Activated CD8-positive, alpha-beta memory T cell treated with anti-CD3 and anti-CD28 coated beads, Interleukin-2, amount 10 ng/mL, durations not matched to agents 7 days and 5 days (primary cell): ENCODE measurements at places on chromosomes 4 and X. TPM values are rescaled to one million over a fixed set of nuclear protein-coding genes. Genes with fewer than 3 reads are reported as not detected.

DNA sequence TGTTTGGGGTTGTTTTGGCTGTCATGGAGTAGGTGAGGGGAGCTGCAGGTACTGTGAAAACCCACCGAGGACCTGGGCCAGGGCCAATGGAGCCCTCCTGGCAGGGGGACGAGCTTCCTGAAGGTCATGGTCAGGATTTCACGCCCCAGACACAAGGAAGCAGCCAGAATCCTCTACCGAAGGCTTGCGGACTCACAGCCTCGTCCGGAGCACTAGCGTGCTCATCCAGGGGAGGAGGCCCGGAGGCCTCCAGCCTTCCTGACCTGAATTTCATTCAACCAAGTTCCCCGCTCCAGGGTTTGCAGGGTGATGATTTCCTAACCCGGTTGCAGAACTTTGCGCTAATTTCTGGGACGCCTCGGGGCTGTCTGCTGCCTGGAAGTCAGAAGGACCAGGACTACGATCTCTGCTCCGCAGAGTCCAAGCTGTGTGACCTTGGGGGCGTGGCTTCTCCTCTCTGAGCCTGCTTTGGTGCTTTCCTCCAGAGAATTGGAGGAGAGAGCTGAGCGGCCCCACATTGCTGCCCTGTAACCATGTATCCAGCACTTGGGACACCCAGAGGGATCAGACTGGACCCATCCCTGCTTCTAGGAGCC lies 56.2 kb upstream of the ADRA2C start:
- H3K36me3 ChIP-seq: no peaks in the 10 kb centered on the region
- DNase-seq: no peak
- H3K27me3 ChIP-seq: no peaks in the 10 kb centered on the region

Gene MAGEA11
- total RNA-seq: not detected

Gene NMU
- not detected for total RNA-seq

DNA sequence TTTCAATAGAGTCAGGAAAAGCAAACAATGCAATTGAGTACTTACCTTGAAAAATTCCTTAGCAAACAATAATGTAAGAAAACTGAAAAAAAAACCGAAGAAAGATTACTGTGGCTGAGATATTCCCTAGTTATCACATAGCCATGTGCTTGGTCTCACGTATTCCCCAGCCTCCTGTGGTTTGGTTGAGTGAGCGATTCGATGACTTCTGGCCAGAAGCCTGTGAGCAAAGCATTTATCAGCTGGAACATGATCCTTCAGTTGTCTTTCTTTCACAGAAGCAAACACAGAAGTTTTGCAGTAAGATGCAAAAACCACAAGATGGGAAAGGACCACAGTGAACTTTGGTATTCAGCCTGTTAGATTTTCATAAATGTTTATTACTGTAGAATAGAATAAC lies 1754.3 kb upstream of the AGA start:
- no peak overlapping the region for H3K27ac ChIP-seq
- H3K36me3 ChIP-seq: no peaks in the 10 kb centered on the region
- H3K4me1 ChIP-seq: no peaks in the 10 kb centered on the region
- no peak overlapping the region for H3K4me3 ChIP-seq
- H3K27me3 ChIP-seq: no peaks in the 10 kb centered on the region

GRCh38 chr4:147096667-147097604 lies 151.3 kb upstream of the TTC29 start:
- no peaks in the 10 kb centered on the region for H3K36me3 ChIP-seq
- DNase-seq: no peak
- H3K4me1 ChIP-seq: no peaks in the 10 kb centered on the region
- H3K27me3 ChIP-seq: peaks cover 21% of the 10 kb centered on the region
- no peak overlapping the region for H3K27ac ChIP-seq
- H3K4me3 ChIP-seq: no peak overlapping the region

Gene ENPEP
- total RNA-seq: 0.93 TPM

DNA sequence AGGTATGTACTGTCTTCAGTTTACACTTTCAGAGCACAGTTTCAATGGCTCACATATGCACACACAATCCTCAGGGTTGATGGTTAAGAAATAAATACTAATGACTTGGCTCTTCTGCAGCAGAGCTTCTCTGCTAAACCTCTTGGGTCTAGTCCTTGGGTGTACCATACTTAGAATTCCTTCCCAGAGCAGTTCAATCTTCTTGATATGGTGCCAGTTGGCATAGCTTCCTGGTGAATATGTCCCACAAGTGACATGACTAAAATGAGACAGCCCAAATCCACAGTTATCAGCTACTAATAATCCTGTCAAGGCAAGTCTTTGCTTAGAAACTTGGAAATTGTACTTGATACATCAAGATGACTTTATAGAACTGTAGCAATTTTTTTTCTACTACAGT lies 654.4 kb downstream of the IQCM start:
- no peaks in the 10 kb centered on the region for H3K27me3 ChIP-seq
- no peak for DNase-seq
- no peaks in the 10 kb centered on the region for H3K36me3 ChIP-seq
- H3K4me1 ChIP-seq: no peaks in the 10 kb centered on the region
- H3K4me3 ChIP-seq: no peak overlapping the region

Gene ASMTL
- 44.7 TPM for total RNA-seq

Gene GYG2
- total RNA-seq: not detected

Gene RNF4
- total RNA-seq: 108 TPM

DNA sequence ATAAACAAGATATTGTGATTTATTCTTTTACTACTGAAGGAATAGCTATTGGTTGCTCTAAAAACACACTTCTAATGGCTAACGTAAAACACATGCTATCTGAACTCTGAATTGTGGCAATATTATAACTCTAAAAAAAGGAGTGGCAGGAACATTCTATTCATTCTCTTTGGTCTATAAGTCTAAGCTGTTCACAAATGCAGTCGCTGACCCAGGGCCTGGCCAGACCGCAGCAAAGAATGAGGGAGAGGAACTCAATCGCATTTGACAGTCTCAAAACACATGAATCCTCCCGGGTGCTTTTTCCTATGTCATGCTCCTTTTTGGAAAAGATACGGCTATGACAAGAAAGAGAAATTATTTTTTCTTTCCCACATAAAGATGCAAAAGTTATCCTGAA lies 651.6 kb upstream of the PITX2 start:
- DNase-seq: no peak
- H3K27me3 ChIP-seq: no peaks in the 10 kb centered on the region
- H3K36me3 ChIP-seq: no peaks in the 10 kb centered on the region
- no peak overlapping the region for H3K4me3 ChIP-seq
- no peaks in the 10 kb centered on the region for H3K4me1 ChIP-seq

Gene SOD3
- not detected for total RNA-seq

Gene RNF212
- 3.2 TPM for total RNA-seq

DNA sequence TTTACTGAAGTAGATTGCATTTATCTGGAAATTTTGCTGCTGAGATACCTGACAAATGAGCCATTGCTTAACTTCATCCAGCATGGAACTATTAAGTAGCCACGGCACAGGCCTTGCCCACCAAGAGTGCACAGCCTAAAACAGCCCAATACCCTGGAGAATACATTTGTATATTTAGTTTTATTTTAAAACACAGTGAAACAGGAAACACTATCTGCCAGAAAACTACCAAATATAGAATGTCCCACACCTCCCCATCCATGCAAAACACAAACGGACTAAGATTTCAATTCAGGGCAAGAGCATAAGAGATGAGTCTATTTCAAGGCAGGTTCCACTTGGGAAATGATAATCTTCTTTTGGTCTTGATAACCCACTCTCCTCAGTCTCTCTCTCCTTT lies 57.1 kb downstream of the MAML3 start:
- no peaks in the 10 kb centered on the region for H3K27me3 ChIP-seq
- H3K36me3 ChIP-seq: peaks cover 16% of the 10 kb centered on the region
- no peak for DNase-seq

DNA sequence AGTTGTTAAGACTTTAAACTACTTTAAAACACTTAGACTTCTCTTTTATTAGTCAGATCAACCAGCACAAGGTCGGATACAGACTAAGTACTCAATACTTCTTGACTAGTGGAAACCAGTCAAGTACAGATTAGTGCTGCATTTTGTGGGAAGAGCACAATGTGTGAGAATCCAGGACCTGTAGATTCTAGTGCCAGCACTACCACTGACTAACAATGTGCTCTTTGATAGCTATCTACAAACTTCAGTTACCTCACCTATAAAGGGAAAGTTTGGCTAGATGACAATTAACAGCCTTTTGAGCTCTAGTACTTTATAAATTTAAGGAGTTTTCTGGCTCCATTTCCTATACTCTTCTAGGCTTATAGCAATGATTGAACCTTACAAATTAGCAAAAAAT lies 181.5 kb downstream of the SLC4A4 start:
- H3K36me3 ChIP-seq: no peaks in the 10 kb centered on the region
- no peaks in the 10 kb centered on the region for H3K4me1 ChIP-seq
- H3K27ac ChIP-seq: no peak overlapping the region
- H3K27me3 ChIP-seq: no peaks in the 10 kb centered on the region

Gene SSX1
- not detected for total RNA-seq

DNA sequence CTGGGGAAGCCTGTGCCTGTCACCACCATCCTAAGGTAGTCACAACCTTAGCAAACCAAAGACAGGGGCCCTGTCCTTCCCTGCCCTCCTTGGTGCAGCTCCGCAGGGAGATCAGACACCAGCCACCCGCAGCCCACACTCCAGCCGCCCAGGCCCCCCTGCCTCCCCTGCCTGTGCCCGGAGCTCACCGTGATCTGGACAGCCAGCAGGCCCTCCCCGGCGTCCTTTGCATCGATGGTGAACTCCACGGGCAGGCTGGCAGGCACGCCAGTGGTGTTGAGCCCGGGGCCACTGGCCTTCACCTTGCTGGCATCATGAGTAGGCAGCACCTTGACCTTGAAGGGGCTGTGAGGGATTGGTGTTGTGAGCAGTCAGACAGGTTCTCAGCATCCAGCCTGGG lies 16.4 kb downstream of the FLNA start:
- peaks cover 58% of the 10 kb centered on the region for H3K4me1 ChIP-seq
- no peak overlapping the region for H3K4me3 ChIP-seq
- H3K36me3 ChIP-seq: peaks cover 29% of the 10 kb centered on the region
- no peaks in the 10 kb centered on the region for H3K27me3 ChIP-seq

Gene ADGRG4
- not detected for total RNA-seq

Gene SOWAHB
- total RNA-seq: not detected

Gene BTK
- 0.14 TPM for total RNA-seq

GRCh38 chr4:37946503-37947179 lies 13.6 kb upstream of the PTTG2 start:
- no peak overlapping the region for H3K4me3 ChIP-seq
- no peak overlapping the region for H3K27ac ChIP-seq
- peaks cover 31% of the 10 kb centered on the region for H3K36me3 ChIP-seq
- no peaks in the 10 kb centered on the region for H3K27me3 ChIP-seq
- peaks cover 15% of the 10 kb centered on the region for H3K4me1 ChIP-seq

Gene CXorf49
- total RNA-seq: not detected

DNA sequence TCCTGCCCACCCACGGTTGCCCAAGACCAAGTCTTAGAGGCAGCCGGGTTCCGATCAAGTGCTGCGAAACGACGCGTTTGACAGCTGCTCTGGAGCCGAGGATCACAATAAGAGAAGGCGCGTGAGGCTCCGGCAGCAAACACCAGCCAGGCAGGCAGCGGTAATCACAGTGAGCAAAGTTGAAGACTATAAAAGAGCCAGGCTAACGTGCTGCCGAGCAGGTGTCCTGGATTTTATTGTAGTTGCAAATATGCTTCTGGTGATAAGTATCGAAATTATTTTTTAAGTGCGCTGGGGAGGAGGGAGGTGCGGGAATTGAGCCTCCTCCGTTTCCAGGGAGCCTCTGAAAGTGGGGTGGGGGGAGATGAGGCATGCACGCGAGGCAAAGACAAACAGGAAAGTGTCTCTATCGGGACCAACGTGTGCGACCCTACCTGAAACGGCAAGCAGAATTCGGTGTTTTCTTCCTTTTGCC lies 590 bp downstream of the GABRA2 start:
- H3K36me3 ChIP-seq: peaks cover 3% of the 10 kb centered on the region
- peaks cover 3% of the 10 kb centered on the region for H3K4me1 ChIP-seq
- H3K27me3 ChIP-seq: peaks cover 30% of the 10 kb centered on the region

DNA sequence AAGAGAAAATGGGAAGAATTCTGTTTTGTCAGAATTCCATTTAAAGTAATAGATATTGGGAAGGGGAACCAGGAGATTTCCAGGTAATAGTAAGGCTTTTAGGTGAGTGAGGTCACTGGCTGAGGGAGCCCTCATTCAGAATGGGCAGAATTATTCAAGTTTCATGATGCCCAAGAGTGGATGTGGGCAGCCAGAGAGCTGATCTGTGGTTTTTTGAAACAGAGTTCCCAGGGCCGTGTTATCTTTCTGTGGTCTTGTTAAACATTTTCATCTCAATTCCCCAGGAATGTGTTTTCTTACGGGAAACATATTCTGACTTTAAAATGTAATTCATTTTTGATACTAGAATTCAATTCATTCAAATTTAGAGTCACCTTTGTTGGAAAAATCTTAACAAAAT lies 182.0 kb upstream of the AADAT start:
- no peak overlapping the region for H3K4me3 ChIP-seq
- no peaks in the 10 kb centered on the region for H3K36me3 ChIP-seq
- no peaks in the 10 kb centered on the region for H3K4me1 ChIP-seq
- no peak for DNase-seq
- no peaks in the 10 kb centered on the region for H3K27me3 ChIP-seq

Gene KIF4A
- total RNA-seq: 41.0 TPM

- no peaks in the 10 kb centered on the region for H3K27me3 ChIP-seq
- H3K36me3 ChIP-seq: no peaks in the 10 kb centered on the region
- DNase-seq: no peak
- no peaks in the 10 kb centered on the region for H3K4me1 ChIP-seq
- H3K27ac ChIP-seq: no peak overlapping the region
Measured at GRCh38 chr4:45741897-45742296, 382.0 kb downstream of the GABRG1 start.

Gene ADH7
- total RNA-seq: not detected

DNA sequence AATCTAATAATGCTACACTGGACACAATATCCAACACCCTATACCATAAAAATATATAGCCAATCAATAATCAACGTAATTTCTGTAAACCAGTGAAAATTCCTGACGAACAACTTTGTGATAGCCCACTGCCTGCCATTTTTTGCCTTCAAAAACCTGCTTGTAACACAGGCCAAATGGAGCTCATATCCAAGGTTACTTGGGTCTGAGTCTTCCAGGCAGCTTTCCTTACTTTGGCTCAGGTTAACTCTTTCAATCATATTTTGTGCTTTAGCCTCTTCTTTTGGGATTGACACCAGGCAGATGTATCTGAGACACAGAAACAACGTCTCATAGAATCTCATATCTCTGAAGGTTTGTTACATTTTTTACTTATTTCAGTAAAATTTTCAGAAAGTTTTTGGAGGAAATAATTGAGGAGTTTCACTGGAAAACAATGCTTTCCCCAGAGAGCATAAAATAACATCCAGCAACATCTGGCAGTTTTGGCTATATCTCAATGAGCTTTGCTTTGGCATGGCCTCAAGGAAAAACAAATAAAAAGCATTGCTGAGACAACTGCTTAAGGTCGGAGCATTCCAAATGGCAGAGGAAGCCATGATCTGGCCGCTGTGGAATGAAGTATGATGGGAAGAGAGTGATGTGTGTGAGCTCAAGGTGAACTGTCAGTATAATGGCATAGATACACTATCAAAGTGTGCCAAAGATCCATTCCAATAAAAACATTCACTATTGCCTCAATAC lies 162.9 kb upstream of the SPIN4 start:
- H3K4me1 ChIP-seq: no peaks in the 10 kb centered on the region
- no peak overlapping the region for H3K4me3 ChIP-seq
- no peak for DNase-seq
- no peaks in the 10 kb centered on the region for H3K36me3 ChIP-seq
- H3K27me3 ChIP-seq: no peaks in the 10 kb centered on the region

Gene ART3
- total RNA-seq: not detected

GRCh38 chr4:174503079-174503715 lies 19.1 kb downstream of the HPGD start:
- H3K27ac ChIP-seq: no peak overlapping the region
- no peak overlapping the region for H3K4me3 ChIP-seq
- peaks cover 6% of the 10 kb centered on the region for H3K4me1 ChIP-seq
- H3K36me3 ChIP-seq: peaks cover 2% of the 10 kb centered on the region

Gene SAGE1
- not detected for total RNA-seq
